CD4-positive, alpha-beta T cell treated with Interleukin-17A for 1 hour (primary cell): ENCODE measurements at places on chromosomes 13 and 19.

DNA sequence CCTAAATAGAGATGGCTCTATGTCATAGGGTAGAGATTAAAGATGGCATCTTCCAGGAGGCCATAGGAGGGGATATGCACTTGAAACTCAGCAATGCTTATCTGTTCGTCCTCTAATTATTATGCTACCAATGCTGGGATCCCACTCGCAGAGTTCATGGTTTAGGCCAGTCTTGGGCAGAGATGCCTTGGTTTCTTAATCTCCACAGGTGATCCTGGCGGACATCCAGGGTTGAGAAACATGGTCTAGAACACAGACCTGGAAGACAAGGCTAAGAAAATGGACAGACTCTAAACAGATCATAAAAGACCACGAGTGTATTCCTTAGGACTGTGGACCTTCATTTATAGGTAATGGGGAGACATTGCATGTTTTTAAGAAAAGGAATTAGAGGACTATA lies 70.0 kb upstream of the IRS2 start:
- DNase-seq, result no peak

GRCh38 chr13:41231786-41232185 lies 31.6 kb downstream of the MTRF1 start:
- no peak for DNase-seq

GRCh38 chr19:45467115-45467455 lies 711 bp upstream of the FOSB start:
- DNase-seq, result no peak

DNA sequence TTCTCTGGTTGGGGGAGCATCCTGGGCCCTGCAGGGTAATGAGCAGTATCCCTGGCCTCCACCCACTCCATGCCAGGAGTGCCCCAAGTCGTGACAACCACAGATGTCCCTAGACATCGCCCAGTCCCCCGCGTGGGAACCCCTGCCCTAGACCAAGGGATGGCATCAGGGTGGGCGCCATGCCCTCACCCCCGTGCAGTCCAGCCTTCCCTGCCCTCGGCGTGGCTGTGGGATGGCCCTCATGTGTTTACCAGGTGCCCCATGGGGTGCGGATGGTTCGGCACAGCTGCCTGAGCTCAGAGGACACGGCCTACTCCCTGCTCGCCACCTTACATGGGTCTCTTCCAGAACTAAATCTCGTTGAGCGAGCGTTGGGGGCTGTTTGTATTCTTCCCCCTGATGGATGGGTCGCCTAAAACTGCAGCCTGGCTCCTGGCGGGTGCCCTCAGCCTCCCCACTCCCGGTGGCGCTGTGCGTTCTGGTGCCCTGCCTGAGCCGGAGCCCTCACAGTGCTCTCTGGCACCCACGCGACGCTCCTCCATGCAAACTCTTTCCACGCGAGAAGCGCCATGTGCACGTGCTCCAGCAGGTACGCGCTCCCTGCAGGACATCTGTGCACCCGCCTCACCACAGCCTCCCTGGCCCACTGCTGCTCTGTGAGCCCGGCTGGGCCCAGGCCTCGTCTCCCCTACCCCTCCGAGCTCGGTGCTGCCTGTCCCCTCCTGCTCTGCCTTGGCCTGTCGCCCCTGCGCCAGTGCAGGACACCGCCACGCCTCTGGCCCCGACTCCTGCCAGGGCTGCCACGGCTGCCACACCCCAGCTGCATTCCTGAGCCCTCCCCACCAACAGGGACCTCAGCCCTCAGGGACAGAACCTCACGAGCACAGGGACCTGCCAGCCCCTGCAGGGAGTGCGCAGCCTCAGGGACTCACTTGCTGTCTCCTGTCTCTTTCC lies 145.0 kb downstream of the KDM4B start:
- no peak for DNase-seq

- DNase-seq, result no peak
These were observed 1444.1 kb downstream of the SLITRK5 start for GRCh38 chr13:89115307-89115706.

- no peak for DNase-seq
These were observed 354.9 kb downstream of the PCDH9 start for GRCh38 chr13:66875264-66875663.
